ENCODE measurements at places on chromosomes 7 and 10.

DNA sequence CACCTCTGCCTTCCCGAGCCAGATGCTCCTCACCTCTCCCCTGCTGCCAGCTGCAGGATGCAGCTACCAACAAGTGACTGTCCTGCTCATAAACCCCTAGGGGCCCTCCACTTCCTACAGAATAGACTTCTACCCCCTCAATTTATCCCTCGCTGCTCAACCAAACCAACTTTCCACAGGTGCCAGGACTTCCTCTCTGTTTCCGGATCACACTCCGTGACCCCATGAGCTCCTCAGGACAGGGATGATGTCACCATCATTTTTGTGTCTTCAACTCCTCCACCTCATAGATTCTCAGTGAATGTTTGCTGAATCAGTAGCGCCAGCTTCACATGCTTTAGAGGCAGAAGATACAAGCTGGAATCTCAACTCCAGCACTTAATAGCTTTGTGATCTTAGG, 25.8 kb upstream of the ADRB1 start:
- no peak for DNase-seq

- DNase-seq = peak; percentile 60
Measured at GRCh38 chr7:47739891-47740290, 158.0 kb upstream of the TNS3 start.

GRCh38 chr10:6143181-6143580, 54.3 kb downstream of the RBM17 start:
- no peak for DNase-seq

DNA sequence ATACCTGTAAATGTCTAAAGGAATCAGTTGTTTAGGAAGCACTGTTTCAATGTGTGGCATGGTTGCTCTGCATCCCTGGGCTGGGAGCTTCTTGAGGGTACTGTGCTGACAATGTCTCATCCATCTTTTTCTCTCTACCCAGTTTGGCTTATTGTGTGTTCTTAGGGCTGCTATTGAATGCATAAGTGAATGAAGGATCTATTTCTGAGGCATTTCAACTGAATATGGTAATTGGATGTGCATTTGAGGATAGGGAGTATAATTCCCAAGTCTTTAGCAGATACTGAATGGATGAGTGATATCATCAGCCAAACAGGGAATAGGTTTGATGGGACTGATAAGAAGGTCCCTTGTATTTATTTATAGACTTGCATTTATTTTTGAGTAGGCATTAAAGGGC, 64.1 kb downstream of the ANLN start:
- DNase-seq = no peak

DNA sequence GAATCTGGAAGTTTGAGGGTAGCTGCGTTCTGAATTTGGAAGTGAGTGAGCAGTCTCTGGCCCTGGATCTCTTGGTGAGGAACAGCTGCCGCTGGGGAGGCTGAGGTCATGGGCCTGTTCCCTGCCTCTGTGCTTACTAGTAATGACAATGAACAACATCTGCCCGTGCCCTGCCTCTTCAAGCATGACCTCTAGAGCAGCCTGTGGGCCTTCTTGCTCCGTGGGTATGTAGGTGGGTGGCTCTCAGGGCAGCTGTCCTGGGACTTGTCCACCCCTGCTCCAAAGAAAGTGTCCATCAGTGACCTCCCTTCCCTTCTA, 186.2 kb downstream of the CXCL12 start:
- DNase-seq = no peak

- DNase-seq = no peak
Measured at GRCh38 chr7:138515001-138515528, 55.0 kb downstream of the TRIM24 start.

- no peak for DNase-seq
Measured at GRCh38 chr10:121148921-121149320, 297.8 kb downstream of the WDR11 start.
